NCI-H1417 treated with DMSO at 0.1 percent for 48 hours (cell line): ENCODE measurements at places on chromosomes 6 and 20.

DNA sequence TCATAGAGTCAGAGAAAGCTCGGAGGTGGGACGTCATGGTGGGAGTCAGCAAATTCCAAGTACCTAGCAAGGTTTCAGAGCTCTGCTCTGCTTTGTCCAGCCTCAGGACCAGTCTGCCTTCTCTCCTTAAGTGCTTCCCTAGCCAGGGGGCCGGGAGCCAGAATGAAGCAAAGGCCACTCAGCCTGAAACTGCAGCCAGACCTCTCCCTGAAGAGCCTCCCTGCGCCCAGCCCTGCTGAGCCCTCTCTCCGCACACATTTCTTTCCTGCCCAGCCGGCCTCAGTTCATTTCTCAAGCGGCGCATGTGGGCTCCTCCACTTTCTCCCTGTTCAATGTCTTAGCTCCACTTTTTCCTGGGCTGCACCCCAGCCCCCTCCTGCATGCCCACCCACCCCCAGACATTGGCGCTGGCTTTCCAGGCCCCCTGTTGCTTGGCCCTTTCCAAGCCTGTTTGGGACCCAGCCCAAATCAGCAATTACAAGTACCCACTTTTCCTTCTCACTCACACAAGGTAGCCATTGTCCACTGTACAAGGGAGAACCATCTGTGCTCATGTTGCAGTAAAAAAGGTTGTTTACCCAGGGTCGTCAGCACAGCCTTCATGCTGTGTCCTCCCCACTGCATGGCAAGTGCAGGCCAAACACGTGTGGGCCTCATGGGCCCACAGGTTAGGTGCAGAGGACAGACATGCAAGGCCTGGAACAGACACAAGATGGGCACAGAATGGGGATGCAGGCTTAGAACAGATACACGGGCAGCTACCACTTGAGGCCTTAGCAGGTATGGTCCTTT lies 147.1 kb downstream of the MRPL14 start:
- DNase-seq, result no peak

DNA sequence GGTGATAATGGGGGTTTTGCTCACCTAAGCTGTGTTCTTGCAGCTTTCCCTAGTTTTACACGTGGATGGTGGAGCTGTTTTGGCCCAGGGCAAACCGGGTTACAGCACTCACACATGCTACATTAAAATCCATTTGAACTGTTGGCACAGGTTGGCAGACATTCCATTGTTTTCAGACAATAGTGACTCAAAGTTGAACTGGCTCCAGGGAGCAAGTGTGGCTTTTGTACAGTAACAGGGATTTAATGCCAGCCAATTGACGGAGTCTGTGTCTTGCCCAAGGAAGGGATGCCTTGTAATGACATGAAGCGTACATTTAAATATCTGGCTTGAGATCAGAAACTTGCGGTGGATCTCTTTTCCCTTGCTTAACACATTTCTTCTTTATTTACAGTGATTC lies 183.1 kb downstream of the DTNBP1 start:
- no peak for DNase-seq

DNA sequence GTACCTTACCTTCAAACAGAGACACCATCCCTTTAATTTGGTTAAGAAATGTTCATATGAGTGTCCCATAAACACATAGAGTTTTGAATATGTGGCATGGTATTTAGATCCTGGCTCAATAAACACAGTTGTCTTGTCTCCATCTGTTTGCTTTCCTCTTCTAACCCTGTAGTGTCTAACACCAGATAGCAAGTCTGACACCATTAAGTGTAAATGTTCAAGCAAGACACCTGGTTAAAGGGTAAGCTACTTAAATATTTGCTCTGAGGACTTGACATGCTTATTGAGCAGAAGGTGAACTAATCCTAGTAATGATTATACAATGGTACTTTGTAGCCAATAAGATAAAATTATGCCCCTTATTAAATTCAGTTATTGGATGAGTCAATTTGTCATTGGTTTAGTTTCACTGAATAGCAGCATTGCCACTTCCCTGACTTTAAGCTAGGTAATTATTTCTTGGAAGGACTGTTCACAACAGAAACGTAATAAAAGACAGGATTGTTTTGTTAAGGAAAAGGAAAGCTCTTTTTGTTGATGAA lies 26.9 kb upstream of the GOPC start:
- no peak for DNase-seq

- no peak for DNase-seq
Observed at GRCh38 chr6:39276379-39276995, 37.7 kb downstream of the KCNK17 start.

- DNase-seq, result no peak
Observed at GRCh38 chr20:1402149-1402548, 9.3 kb upstream of the FKBP1A start.

DNA sequence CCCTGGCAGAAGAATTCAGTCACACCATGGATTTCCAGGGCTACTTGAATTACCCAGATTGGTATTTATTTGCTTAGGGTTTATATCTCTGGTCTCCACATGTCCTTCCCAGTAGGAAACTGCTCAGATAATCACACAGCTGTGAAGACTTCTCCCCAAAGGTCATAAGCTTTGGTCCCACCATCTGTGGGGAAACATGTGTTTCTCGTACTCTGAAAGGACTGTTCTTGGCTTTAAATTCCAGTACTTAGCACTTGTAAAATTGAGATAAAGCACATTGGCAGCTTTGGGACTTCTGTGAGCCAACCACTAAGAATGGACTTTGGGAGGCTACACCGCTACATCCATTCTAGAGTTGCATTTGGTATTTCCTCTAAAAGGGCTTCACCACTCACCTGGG lies 205.3 kb upstream of the FOXA2 start:
- no peak for DNase-seq

GRCh38 chr6:24882295-24882694 lies 53.5 kb downstream of the RIPOR2 start:
- no peak for DNase-seq

DNA sequence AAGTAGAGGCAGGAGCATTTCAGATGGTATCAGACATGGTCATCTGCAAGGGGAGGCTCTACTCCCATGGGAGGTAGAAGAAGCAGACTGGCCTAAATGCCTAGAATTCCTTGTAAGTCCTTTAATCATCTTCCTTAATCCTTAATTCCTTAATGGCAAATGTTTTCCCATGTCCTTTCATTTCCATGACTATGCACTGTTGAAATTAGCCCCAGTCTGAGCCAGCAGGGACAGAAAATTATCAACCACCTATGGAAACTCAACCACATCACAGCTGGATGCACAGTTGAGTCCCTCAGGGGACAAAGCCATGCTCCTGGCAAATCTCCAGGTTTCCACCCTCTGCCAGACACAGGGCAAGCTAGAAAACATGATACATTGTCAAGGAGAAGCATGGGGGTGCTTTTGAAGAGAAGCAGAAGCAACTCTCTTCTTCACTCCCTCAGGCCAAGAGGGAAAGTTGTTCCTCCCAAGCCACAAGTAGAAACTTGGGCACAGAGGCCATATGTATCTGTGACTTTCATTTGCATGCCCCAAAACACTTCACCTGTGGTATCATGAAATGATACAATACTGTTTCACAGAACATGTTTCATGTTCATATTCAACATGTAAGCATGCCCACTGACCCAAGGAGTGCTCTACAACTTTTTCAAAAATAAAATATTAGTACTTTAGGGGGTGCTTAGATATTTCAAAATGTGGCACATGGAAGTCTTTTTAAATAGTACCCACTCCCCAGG lies 683.6 kb downstream of the KIF16B start:
- peak; percentile 39 for DNase-seq

DNA sequence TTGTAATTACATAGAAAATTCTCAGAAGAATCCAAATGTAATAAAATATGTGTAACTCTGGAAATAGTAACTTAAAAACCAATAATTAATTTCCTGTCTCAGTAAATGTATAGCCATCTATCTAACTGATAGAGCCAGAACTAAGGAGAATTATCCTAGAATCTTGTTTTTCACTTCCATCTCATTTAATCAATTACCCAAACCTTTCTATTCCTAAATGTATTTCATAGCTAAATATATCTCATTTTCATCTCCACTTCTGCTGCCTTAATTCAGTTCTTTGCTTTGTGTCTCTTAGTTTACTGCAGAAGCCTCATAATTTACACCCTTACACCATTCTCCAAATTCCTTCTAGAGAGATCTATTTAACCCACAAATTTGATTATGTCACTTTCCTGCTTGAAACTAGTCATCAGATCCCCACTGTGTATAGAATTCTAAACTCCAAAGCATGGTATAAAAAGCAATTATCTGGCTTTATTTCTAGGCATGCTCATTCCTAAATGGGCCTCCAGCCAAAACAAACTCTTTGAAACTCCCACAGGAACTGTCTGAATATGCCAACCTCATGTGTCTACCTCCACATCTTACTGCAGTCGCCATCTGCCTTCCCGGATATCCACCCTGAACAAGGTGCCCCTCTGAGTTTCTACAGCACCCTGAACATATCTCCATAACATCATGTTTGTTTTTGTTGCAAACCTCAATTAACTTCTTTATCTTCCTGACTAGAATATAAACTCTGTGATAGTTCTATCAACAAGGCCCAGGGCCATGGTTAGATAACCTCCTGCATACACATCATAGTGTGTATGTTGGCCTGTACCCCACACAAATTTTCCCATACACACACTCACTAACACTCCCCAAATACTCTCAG lies 70.5 kb upstream of the ADTRP start:
- no peak for DNase-seq

DNA sequence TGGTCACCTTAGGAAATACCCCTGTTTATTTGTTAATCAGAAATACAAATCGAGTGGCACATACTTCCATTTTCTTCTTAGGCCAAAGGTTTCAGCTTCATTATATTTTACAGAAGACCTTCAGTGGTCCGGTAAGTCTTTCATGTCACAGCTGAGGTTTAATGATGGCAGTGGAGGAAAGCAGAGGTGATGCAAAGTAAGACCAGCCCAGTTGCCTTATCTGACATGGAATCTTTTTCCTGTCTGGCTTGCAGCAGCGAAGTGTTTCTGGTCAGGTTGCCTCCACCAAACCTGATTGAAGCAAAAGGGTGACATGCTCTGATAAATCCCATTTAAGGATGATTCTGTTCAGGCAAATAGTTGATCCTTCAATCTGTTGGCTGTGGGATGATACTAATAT lies 100.0 kb downstream of the PRDM1 start:
- no peak for DNase-seq

GRCh38 chr6:48919555-48919954 lies 543.5 kb downstream of the MMUT start:
- no peak for DNase-seq

GRCh38 chr6:84516154-84516553 lies 248.2 kb downstream of the TBX18 start:
- DNase-seq, result no peak

DNA sequence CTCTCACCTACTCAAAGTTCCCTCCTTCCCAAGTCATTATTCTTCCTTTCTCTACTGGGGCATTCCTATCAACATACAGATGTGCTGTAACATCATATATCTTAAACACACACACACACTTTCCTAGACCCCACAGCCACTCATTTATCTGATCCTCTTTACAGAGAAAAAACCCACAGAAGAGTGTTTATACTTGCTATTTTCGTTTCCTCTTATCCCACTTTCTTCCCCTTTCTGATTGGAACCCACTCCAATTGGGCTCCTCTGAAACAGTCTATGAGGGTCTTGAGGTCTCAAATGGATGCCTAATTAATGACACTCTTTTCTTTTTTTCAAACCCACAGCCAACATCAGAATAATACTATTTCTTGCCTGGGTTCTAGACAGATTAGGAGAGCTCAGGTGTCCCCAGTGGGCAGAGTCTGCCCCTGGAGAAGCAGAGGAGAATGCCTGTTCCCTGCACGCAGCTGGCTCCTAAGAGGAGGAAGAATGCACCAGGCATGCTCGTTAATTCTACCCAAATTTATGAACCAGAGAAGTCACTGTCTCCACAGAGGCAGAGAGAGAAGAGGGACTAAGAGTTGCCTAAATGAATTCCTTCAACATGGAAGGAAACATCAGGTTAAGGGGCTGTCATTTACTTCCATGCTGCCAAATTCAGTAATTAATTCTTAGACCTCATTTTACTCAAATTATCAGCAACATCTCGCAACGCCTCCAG lies 65.9 kb downstream of the CRYBG1 start:
- no peak for DNase-seq

GRCh38 chr20:32021091-32021490 lies 10.9 kb downstream of the CCM2L start:
- DNase-seq, result no peak

GRCh38 chr6:160013987-160014868 lies 45.3 kb downstream of the IGF2R start:
- DNase-seq, result peak; percentile 17

GRCh38 chr6:111110036-111110435 lies 22.7 kb downstream of the SLC16A10 start:
- DNase-seq, result no peak

DNA sequence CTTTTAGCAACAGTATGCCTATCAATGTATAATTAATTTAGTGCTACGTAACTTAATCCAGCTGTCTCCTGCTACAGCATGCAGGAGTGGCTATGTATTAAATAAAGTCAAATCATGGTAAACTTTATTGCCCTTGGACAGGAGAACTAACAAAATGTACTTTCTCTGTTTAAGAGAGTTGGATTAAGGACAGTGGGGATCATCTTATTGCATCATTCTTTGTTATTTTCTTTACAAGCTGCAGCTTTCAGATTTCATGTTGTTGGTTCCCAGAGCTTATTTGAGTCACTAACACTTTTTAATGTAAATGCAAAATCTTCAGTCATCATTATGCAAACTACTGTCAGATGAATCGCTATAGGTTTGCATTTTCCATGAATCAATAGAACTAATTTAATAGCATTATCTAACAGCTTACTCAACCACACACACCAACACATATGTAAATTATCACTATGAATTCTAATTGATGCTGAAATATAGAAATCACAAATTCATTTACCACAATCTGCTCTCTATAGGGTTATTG lies 424.7 kb downstream of the MMUT start:
- DNase-seq, result no peak

DNA sequence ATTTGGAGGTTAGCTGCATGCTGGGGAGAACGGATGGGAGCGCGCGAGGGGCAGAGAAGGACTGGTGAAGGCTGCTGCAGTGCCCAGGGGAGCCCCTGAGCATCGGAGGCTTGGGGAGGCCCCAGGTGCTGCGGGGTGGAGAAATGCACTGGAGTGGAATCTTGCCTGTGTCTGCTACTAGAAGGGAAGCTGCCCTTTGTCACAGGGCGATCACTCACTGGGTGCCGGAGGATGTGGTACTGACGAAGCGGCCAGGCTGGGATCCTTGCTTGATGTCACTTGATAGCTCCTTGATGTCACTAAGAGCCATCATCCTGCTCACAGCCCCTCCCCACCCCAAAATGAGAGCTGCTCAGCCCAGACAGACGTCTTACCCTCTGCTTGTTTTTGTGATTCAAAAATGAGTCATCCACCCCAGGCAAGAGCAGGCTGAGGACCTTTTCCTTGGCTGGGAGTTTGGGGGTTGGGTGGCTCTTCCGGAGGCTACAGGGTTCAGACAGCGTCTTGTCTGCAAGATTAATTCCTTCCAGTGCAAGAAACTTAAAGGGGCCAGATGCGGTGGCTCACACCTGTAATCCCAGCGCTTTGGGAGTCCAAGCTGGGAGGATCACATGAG lies 62.6 kb upstream of the PMEPA1 start:
- DNase-seq, result no peak

DNA sequence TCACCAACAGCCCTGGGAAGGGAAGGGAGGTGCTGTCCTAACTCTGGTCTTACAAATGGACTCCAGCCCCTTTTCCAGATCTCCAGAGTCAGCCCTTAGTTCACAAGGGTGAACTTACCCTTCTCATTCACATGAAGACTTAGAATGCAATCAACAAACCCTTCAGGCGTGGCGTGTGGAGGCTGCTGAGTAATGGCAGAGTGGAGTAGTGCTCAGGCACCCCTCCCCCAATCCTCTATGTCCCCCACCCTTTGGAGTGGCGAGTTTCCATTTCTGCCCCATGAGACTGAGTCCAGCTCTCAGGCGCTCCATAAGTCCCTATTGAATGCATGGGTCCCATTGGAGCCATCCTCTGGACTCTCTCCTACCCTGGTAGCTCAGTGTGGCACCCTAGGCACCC lies 3.3 kb downstream of the SNAI1 start:
- DNase-seq, result no peak
